T-helper 2 cell (primary cell): ENCODE measurements at places on chromosomes 2 and 18.

GRCh38 chr2:175393851-175394250, 212.3 kb upstream of the ATP5MC3 start:
- DNase-seq = no peak

DNA sequence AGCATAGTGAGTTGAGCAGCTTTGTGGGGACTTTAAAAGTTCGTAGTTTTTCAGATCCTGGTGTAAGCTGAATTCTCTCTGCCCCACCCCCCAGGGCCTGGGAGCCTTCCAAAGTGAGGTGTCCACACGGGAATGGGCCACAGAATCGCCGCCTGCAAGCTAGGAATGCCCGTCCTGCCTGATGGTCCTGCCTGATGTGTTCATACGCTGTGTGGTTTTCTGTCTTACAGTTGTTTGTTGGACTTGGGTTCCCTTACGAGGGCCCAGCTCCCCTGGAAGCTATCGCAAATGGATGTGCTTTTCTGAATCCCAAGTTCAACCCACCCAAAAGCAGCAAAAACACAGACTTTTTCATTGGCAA, 158.7 kb downstream of the MGAT5 start:
- DNase-seq = no peak

DNA sequence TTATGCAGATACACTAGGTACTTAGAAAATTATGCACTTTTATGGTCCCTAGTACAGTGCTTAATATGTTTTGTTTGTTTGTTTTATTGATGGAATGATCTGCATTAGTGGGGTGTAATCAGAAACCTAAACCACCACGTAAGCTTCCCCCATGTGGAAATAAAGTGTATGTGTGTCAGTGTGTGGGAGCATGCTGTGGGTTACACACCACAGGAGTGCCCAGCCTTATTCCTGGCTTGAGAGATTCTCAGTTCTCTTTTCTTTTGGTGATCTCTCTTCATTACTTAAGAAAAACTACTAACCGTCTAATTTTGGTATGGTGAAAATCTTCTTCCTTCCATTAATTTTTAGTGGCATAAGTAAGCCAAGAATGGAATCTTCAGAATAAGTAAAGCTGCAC, 398.6 kb downstream of the DCDC2C start:
- DNase-seq = no peak

DNA sequence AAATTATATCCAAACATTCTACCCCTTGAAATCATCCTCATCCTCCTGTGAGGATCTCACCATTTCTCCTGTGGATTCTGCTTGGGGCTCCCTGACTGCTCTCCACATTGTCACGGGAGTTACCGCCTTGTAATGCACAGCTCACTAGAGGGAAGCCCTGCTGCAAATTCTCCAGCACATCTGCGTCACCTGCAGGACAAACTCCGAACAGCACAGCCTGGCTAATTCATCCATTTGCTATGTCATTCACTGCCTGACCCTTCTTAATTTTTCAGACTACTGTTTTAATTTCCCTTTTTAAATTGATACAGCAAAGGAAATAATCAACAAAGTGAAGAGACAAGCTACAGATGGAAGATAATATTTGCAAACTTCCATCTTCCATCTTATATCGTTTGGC, 627.4 kb downstream of the FBXO15 start:
- DNase-seq = no peak

DNA sequence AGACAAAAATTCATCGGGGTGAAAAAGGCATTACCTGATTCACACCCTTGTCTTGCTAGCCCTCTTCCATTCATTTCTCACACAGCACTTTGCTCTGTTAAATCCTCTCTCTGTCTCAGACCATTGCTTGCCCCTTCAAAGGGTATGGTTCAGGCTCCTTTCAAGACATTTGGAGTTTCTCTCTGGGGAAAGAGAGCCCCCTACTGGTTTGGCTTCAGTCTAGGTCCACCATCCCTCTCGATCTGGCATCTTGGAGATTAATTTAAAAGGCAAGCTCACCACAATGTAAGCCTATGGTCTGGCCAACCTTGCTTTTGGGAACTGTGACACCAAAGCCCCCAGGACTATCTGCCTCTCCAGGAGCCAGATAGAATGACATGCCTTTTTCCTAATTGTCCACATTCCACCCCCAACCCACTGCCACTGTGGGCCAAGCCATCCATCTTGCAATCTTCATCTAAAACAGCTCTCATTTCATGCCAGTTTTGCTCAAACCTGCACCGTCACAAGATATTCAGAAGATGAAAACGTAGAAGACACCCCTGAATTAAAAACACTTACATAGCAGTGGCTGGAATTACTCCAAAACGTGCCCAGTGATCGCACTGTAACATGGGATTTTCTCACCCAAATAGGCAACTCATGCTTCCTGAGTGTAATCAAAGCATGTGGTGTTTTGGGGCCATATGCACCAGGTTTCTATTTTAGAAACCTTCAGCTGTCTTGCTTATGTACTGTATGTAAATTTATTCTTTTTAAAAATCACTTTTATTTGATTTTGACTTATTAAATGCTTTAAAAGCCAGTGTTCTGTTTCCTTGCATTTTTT, 93.9 kb downstream of the FARSB start:
- DNase-seq = no peak

- DNase-seq = no peak
These were observed 7.7 kb upstream of the SLC35F6 start for GRCh38 chr2:26756337-26756736.

- no peak for DNase-seq
These were observed 120.4 kb downstream of the KLHL29 start for GRCh38 chr2:23505218-23505983.

GRCh38 chr2:178917555-178917954, 110.3 kb upstream of the TTN start:
- DNase-seq = no peak

- no peak for DNase-seq
These were observed 228.3 kb downstream of the LDLRAD4 start for GRCh38 chr18:13446610-13447461.

DNA sequence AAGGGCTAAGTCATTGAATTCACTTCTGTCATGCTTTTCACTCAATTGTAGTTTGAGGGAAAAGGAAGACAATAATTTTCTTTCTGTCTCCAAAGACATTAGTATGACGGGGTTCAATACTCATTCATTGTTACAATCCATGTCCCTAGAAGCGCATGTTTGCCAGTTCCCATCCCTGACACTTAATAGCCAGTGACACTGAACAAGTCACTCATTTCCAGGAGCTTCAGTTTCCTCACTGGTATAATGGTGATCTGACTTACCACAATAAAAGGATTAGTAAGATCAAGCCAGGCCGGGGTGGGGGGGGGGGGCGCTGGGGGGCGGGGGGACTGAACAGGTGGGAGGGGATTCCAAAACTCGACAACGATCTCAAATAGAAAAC, 144.8 kb upstream of the MAP3K20 start:
- no peak for DNase-seq

- no peak for DNase-seq
These were observed 31.8 kb downstream of the SMAD2 start for GRCh38 chr18:47898696-47899095.

- no peak for DNase-seq
These were observed 10.6 kb upstream of the NUP35 start for GRCh38 chr2:183113630-183114029.

DNA sequence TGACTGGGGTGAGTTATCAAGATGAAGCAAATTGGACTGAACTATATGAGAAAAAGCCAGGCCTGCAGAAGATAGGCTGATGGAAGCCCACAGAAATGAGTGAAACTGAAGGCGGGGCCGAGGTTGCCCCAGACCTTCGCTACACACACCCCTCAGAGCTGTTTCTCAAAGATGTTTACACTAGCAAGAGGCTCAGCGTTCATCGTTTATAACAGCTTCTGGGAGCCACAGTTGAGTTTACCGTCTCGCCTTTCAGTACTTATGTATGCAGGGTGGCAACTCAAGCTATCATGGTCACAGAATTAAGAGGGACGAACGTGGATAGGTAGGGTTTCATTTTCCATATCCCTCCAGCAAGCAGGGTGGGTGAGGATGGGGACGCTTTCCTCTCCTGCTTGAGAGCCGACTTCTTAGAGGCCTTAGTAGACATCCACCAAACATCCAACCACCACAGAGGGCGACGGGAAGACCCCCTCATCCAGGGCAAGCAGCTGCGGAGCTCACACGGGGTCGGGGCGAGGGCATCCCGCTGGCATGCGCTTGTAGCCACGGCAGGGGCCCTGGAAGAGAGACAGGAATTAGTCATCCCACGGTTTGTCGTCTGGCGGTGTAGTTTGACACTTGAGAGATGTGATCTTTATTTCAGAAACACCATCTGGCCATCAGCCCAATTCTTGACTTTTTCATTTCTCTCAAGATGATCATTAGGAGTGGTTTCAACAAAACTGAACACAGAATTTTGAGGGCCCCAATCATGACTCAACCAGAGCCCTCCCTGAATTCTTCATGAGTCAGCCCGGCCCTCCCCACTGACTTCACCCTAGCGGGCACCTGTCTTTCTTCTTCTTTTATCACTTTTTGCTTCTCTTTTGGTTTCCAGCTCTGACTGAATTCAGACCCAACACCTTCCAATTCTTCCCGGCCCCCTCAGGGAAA, 109.1 kb upstream of the CTDP1 start:
- DNase-seq = no peak

DNA sequence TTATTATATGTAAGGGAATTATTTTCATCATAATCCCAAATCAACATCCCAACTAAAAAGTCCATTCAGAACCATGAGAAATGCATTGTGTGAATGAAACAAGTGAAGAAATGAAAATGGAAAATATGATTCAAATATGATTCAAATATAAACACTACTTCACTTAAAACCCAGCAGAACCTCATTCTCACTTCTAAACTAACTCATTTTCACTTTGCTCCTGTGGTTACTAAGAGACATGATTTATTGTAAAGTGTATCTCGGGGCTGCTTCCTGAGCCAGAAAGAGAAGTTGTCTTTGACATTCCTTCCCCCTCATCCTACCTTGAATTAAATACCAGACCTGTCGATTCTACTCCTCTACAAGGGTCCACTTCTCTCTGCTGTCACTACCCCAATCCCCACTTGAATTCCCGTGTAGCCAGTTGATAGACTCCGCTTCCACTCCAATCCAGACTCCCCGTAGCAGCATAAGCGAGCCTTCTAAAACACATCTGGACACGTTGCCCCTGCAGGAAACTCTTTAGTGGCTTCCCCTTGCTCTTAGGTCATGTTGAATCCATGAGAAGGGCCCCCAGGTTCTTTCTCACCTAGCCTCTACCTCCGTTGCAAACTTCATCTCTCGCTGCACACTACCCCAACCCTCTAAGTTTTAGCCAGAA, 697.0 kb upstream of the ID2 start:
- DNase-seq = no peak

- DNase-seq = no peak
These were observed 164.5 kb downstream of the NAPG start for GRCh38 chr18:10690366-10690765.

DNA sequence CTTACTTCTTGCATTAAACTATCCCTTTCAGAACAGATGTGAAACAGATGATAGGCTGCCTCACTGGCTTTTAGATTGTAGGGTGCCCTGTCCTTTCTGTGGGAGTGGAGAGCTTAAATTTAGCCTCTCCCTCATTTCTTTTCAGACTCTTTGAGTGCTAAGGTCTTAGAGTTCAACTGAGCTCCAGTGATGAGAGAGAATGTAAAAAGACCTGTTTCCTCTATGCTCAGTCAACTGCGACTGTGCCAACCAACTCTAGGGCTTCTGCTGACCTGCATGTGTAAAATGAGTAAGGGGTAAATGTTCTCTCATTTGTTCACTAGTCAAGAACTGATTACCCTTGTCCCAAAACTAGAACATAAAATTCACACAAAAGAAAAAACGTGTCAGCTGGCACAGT, 104.8 kb upstream of the TGFA start:
- no peak for DNase-seq

GRCh38 chr2:238682536-238682935, 165.3 kb upstream of the TWIST2 start:
- no peak for DNase-seq

DNA sequence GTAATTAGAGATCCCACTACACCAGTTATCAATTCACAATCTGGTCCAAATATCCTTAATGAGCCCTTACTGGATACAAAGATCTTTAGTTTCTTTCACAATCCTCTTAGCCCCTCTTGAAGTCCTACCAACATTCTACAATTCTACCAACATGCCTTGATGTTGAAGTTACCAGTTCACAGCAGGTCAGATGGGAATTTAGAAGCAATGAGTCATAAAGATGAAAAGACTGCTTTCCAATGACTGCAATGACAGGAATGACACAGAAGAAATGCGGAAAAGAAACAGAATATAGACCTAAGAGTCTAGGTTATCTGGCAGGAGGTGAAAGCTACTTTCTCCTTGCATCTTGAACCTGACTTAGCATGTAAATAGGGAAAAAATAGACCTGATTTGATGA, 24.5 kb downstream of the RTTN start:
- no peak for DNase-seq

- DNase-seq = no peak
These were observed 421.1 kb upstream of the RAB12 start for GRCh38 chr18:8188184-8188583.

DNA sequence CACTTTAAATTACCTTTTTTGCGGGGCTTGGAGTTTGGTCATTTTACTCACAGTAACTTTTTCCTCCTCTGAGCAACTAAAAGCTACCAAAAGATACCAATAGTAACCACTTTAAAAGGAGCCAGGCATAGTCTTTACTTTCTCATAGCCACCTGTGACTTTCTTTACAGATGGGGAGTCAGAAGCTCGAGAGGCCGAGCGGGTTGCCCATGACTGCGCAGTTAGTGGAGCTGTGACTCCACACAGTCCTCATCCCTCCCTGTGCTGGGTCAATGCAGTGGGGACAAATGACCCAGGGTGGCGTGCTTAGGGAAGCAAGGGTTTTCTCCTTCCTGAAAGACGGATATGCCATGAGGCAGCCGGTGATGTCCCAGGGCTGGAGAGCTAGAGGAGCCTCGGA, 11.9 kb downstream of the LCT start:
- no peak for DNase-seq

DNA sequence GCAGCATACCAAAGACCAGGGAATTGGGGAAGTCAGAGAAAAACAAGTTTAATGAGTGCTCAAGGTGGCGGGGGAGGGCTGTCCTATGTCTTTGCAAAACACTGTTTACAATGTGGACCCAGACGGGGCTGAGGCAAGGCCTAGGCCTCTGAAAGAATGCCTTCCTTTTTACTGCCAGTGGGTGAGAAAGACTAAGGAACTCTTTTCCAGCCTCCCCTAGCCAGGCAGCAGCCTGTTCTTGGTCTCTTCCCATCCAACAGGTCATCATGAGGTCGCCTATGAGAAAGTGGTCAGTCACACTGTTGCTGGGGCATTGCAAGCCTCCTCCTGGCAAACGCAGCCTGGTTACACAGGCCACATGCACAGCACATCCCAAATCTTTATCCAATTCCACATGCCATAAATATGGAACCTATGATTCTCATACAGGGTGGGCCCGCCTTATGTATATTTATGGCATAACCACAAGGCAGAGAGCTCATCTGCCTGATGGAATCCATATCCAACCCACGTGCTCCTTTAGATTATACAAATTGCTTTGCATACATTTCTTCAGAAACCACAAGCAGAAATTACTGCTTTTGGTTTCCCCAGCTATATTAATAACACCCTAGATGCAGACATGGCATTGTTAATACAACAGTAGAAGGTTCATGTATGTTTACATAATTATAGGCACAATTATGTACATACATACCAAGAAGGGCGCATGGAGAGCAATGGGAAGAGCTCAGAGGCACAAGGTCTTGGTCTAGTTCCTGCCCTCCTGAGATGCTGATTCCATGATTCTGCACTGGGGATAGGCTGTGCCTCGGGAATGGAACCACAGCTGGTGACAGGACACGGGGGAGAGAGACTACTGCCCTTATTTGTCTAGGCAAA, 48.6 kb downstream of the NRP2 start:
- DNase-seq = no peak
